ENCODE measurements at places on chromosomes 16 and 17.

DNA sequence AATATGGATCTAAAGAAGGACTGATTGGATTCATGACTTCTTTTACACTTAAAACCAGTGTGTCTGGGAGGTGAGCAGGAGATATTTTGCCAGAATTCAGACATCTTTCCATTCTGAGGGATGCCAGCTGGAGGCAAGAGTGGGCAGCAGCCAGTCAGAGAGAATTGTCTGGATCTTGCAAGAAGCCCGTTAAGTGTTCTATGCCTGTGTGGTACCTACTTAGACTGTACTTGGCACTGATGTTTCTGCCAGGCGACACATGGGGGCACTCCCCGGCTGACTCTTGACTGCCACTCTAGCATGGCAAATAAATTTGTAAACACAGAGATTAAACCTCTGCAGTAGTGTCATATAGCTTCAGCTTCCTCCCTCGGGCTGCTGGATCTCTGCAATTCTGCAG lies 247.7 kb downstream of the UTP18 start:
- DNase-seq: no peak

DNA sequence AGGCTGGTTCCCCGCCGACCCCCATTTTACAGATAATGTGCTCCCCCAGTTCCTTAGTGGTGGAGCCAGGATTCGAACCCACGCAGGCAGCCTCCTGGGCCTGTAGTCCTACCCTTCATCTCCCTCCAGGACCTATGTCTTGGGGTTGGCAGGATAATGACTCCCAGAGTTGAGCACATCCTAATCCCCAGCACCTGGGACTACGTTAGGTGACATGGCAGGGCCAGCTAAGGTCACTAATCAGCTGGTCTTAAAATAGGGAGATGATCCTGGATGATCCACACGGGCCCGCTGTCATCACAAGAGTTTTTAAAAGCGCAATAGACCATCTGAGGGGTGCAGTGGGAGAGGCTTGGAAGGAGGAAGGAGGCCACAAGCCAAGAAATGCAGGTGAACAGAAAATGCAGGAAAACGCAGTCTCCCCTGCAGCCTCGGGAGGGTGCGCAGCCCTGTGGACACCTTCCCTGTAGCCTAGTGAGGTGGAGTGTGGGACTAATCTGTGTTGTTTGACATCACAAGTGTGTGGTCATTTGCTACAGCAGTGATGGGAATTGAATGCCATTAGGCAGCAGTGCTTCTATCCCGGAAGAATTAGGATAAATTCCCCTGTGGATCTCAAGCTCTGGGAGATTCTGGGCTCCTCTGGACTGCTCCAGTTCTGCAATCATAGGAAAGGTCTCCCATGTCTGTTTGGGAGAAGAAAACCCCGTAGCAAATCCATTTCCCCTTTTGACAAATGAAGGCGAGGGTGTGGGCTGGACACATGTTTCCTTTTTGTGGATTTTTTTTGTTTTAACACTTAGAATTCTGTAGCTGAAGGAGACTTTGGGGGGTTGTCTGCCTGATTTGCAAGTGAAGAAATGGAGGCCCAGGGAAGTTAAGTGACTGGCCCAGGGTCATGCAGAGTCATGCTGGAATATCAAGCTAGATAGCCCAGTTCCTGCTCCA lies 297.7 kb downstream of the SEC14L1 start:
- no peak for DNase-seq

DNA sequence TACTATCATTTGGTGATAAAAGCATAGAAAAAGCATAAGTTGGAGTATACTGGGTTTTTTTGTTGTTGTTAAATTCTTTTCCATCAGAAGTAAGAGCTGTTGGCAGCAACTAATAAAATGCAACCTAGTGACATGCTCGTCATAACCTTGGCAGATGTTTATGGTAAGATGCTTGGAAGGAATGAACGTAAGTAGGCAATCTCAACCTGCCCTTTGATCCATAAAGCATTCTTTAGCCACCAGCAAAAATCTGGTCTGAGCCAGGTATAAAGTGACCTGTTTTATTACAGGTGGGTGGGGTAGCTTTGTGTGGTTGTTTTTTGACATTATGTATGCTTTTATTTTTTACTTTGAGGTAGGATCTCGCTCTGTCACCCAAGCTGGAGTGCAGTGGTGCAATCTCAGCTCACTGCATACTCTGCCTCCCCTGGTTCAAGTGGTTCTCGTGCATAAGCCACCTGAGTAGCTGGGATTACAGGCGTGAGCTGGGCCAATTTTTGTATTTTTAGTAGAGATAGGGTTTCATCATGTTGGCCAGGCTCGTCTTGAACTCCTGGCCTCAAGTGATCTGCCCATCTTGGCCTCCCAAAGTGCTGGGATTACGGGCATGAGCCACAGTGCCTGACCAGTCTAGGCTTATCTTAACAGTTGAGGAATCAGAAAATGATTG lies 22.0 kb downstream of the WSB1 start:
- DNase-seq: no peak

GRCh38 chr17:66942451-66943264 lies 21.8 kb upstream of the CACNG4 start:
- no peak for DNase-seq

DNA sequence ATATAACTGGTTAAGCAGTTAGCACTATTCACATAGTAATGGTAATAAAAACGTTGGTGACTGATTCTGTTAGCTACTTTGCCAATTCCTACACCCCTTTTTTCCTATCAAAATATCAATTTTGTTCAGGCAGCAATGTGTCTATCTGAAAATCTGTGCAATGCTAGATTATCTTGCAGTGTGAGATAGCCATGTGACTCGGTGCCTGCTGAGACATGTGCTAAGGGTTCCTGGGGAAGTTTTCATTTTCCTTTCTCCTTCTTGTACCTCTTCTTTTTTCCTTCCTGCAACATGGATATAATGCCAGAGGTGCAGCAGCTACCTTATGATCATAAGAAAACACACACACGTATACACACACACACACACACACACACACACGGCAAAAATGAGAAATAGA lies 100.5 kb upstream of the SHISA6 start:
- DNase-seq: no peak

DNA sequence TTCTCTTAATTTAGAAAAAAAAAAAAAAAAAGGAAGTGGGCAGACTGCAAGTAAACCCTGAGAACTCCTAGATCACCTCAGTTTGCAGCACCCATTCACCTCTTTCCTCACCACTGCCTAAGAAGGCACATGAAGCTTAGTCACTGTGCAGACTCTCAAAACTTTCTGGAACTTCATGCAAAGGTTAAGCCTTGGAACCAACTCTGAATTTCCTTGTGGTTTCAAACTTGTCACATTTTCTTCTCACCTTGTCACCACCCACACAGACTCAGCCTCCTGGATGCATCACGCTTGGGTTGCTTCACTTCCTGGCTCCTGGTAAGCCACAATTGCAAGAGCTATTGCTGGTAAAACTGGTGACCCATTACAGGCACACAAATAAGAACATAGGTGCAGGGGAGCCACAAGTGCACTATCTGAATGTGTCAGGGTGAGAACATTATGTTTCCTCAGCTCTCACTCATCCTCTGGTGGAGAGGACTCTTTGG lies 15.0 kb upstream of the CPD start:
- DNase-seq: no peak

GRCh38 chr17:4891411-4892410 lies 7.6 kb upstream of the C17orf107 start:
- no peak for DNase-seq

- DNase-seq: no peak
Observed at GRCh38 chr17:9238340-9239245, 217.3 kb downstream of the NTN1 start.

DNA sequence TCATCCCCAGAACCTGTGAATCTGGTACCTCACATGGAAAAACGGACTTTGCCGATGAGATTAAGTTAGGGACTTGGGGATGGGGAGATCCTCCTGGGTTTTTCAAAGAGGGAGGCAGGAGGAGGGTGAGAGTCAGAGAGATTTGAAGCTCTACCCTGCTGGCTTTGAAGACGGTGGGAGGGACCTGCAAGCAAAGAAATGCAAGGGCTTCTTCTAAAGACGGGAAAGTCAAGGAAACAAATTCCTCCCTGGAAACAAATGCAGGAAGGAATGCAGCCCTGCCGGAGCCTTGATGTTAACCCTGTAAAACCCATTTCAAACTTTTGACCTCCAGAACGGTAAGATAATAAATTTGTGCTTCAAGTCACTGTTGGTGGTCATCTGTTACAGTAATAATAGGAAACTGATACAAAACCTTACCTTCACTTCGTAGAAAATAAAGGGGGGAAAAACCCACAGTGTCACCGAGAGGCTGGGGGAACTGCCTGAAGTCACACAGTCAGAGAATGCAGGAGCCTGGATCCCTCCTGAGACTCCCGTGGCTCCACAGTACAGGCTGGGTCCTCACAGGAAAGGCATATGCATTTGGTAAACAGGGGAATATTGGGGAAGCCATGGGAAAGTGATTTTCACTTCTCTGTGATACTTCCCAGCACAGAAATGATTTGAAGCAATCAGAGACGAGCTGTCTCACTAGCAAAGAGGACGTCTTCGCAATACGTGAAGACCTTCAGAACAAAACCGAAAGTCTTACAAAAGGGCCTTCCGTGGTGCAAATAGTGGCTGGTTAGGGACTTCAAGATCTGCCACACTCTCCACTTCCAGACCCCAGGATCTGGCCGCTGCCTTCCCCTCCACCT lies 58.9 kb upstream of the CLEC3A start:
- no peak for DNase-seq

DNA sequence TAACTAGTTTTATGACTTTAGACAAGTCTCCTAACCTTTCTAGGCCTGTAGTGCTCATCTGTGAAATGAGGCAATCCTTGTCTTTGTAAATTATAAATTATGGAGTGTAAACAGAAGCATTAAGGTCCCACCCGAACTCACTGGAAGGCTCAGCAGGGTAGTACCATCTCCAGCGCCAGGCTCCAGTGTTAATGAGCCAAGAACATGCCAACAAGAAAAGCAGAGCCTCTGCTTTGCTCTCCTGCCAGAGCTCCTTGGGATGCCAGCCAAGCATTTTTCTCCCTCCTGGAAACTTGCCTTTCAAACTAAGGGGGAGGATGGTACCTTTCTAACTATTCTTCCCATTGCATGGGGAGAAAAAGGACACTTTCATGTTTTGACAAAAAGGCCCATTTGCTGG lies 14.9 kb downstream of the LIMD2 start:
- DNase-seq: no peak

- peak; percentile 50 for DNase-seq
Observed at GRCh38 chr17:72342627-72343527, 222.1 kb downstream of the SOX9 start.

DNA sequence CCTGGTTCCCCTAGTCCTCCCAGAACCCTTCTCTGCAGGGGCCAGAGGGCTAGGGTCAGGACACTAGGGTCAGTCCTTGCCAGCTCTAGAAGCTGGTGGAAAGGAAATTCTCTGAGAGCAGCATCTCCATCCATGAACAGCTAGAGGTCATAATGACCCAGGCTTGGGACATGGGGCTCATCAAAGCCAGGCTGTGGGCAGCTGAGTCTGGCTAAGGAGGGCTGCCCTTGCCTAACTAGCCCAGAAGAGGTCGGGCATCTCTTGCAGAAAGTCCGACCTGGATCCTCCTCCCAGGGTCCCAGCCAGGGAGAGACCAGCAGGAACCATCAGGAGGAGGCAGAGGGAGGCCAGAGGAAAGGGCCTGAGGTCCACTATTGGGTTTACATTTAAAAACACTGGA lies 4.3 kb downstream of the MPO start:
- peak; percentile 16 for DNase-seq

DNA sequence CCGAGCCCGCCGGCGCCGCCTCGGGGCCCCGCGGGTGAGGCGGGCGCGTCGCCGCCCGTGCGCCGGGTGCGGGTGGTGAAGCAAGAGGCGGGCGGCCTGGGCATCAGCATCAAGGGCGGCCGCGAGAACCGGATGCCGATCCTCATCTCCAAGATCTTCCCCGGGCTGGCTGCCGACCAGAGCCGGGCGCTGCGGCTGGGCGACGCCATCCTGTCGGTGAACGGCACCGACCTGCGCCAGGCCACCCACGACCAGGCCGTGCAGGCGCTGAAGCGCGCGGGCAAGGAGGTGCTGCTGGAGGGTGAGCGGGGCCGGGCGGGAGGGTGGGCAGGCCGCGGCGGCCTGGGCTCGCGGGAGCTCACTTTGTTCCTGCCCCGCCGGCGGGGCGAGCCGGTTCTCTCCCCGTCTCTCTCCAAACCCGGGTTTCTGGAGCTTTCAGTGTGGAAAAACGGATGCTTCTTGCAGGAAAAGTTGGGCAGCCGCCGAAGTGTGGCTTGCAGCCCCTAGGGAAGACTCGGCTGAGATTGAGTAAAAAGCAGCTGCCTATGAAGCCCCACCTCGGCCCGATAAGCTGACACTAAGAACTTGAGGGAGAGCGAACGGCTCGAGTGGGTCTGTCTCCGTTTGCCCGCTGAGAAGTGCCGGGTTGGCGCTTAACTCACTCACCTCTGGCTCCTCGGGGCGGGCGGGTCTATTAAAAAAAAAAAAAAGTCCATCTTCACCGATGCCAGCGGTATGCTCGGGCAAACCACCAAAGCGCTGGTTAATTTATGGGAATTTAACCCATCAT lies 677 bp downstream of the SNTB2 start:
- DNase-seq: peak; percentile 76

- DNase-seq: peak; percentile 89
Observed at GRCh38 chr17:28494445-28495188, 11.5 kb upstream of the FOXN1 start.

DNA sequence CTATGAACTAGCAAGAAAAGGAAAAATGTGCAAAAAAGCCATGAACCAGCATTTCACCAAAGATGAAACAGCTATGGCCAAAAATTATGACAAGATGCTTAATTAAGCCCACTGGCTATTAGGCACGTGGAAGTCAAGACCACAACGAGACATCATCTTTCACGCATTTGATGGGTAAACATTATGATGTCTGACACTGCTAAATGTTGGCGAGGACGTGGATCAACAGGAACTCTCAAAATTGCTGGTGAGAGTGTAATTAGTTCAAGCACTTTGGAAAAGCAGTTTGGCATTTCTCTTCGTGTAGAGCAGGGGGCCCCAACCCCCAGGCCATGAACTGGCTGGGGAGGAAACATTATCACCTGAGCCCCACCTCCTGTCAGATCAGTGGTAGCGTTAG lies 39.6 kb upstream of the ADGRG1 start:
- no peak for DNase-seq

GRCh38 chr17:41392278-41392677 lies 5.1 kb downstream of the KRT31 start:
- DNase-seq: no peak

DNA sequence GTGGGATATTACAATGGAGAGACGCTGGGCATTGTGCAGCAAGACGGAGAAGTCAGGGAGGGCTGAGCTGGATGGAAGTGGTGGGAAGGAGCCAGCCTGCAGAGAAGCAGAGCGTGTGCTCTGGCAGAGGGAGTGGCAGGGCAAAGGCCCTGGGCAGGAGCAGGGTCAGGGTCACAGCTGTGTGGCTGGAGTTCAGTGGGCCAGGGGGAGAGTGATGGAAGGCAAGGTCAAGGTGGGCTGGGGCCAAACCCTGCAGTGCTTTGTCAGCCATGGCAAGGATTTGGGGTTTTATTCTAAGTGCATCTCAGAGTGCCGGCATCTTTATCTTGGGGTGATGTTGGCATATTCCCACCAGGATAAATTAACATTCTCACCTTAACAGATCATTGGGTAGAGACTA lies 31.9 kb upstream of the C16orf78 start:
- DNase-seq: no peak

GRCh38 chr16:50696126-50696525 lies 2.7 kb downstream of the NOD2 start:
- no peak for DNase-seq
